ENCODE measurements at places on chromosomes 5 and 9.

- no peak for DNase-seq
Observed at GRCh38 chr5:147359101-147359500, 124.3 kb downstream of the STK32A start.

DNA sequence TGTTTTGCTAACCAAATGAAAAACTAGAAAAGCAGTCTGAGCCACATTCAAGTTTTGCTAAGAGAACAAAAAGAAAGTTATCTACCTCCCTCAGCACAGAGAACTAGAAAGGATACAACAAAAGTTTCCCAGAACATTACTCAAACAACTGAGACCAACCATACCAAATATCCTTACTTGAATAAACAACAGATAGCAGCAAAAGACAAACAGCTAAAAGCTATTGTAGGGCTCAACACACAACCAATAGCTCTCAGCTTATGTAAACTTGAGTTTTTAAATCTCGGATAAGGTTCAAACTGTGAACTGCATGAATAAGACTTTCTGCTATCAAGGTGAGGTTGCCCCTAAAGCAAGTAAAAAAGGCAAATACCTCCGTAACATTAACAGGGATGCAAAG lies 3.5 kb downstream of the EPB41L4A start:
- no peak for DNase-seq

DNA sequence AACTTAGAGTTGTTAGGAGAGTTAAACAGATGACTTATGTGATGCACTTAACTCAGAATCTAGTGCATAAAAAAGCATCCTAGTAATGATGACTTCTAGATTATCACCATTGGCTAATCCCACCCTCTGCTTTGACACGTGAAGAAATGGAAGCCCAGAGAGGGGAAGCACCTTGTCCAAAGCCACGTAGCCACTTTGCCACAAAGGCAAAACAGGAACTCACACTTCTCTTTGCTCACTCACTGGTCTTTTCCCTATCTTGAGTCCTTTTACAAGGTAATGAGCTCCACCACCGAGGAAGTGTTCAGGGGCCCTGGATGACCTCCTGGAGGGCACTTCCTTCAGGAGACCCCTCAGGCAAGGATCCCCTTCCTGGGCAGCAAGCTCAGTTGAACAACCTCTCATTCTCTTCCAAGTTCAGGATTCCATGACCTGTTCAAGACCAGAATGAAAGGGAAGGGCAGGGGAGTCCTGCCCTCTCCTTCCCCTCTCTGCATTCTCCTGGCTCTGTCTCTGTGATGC lies 89.7 kb downstream of the HRH2 start:
- DNase-seq = no peak

DNA sequence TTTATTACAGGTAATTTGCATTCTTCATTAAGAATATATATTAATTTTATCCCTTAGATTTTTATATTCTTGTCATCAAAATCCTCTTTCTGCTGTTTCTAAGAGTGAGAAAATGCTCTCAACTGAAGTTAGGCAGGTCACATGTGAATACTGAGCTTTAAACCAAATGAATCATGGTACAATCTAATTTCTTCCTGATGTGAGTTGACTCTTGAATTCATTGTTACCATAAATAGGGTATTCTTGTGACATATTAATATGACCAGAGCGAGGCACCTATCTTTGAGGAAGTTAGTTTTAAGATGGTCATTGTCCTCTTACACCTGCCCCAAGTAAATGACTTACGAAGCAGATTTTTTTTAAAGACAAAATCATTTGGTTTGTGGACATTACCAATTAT lies 17.4 kb downstream of the C9orf85 start:
- DNase-seq = no peak

DNA sequence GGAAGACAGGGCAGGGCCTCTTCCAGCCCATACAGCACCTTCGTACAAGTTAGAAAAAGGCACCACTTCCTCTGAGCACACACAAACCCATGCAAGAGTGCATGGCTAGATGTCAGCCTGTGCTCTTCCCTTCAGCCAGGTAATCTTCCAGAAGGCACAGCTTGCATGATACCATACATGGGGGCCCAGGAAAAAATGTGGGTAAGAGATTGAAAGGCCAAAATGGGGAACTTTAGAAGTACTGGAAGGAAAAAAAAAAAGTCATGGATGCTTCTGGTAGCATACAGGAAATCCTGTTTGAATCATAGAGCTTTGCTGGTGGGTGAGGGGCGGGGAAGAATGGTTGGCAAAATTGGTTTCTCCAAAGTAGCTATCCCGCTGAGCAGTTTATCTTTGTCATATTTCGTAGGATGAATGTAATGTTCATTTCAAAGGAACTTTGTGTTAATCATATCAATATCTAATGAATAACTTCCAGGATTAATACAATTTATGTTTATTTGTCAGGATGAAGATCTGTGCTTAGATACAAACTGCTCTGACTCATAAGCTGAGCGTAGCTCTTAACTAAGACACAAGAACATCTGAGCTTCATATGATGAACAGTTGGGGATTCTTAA lies 78.2 kb upstream of the MAP3K1 start:
- DNase-seq = no peak

DNA sequence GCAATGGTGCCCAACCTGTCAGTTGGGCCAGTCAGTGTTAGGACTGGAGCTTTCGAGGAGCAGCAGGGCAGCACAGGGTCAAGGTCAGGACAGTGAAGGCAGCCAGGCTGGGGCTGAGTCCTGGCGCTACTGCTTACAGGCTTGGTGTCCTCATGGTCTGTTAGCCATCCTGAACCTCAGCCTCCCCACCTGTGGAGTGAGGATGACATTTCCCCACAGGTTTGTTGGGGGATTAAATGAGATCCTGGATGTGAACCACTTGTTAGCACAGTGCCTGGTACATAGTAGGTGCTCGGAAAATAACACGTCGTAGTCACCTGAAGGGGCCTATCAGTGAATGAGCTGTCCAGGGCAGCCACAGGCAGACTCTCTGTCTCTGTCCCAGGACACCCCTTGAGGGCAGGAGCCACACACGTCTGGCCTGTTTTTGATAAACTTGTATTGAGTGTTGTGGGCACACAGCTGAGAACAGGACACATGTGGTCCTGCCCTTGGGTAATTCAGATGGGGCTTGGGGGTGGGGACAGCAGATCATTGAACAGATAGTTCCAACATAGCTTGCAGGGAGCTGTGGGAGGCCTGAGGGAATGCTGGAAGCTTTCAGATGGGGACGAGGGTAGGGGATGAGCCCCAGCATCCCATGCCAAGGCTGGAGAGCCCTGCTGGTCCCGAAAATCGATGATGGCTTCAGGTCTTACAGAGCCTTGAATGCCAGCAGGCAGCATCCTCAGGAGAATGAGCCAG lies 69.3 kb downstream of the AMBP start:
- no peak for DNase-seq

GRCh38 chr5:56328753-56329560 lies 95.8 kb upstream of the ANKRD55 start:
- DNase-seq = no peak

DNA sequence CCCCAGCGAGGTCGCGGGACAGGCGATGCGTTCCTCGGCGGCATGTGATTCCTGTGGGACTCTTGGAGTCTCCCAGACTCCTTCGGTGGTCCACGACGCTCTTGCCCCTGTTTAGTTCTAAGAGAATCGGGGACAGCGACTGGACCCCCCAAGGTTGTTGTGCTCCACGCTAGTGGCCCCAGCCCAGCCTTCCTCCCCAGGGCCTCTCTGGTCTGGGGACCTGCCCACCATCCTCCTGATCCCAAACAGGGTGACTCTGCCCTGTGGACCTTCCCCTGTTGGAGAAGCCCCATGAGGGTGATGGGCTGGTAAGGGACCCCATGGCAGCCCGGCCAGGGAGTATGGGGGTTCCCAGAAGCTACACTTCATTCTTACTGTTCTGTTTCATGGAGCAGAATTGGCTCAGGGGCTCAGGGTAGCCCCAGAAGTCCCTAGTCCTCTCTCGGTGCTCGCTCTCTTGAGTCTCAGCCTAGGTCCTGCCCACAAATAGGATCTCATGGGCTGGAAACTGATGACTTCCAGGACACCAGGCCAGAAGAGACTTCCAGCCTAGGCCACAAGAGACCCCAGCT lies 880 bp downstream of the CARD19 start:
- DNase-seq = no peak

DNA sequence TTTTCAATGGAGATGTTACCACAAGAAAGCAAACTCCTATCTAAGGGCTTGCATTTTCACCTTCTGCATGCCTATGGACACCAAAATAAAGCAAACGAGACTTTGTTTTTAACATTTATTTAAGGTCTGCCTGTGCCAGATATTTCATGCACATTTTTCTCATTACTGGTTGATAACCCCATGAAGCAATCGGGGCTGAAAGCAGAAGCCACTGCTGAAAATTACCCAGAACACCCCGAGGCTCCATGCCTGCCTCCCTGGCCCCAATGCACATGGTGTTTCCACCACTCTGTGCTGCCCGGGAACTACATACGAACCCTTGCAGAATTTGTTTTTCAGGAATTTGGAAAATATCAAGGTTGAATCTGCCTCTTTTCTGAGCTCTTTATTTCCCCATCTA lies 240.1 kb downstream of the NR2F1-AS1 start:
- DNase-seq = no peak

GRCh38 chr5:122902263-122902662 lies 56.9 kb downstream of the SNX24 start:
- no peak for DNase-seq

DNA sequence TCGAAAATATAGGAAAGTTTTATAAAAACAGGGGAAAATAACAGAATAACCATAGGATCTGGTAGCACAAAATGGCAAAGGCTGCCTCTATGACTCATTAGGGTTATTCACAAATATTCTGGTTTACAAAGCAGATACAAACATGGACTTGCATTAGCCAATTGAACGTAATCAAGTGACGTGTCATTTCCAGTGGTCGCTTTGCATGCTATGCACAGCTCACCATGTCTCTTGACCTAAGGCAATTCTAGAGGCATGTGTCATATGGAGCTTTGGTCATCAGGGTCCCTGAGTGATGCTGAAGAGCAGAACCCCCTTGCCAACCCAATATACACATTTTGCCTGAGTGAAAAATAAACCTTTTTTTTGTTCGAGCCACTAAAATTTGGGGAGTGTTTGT lies 158.8 kb downstream of the TMEM161B start:
- DNase-seq = no peak

- DNase-seq = no peak
Observed at GRCh38 chr9:89032173-89032572, 40.9 kb downstream of the S1PR3 start.

- no peak for DNase-seq
Observed at GRCh38 chr5:4387290-4387689, 752.8 kb upstream of the ADAMTS16 start.

DNA sequence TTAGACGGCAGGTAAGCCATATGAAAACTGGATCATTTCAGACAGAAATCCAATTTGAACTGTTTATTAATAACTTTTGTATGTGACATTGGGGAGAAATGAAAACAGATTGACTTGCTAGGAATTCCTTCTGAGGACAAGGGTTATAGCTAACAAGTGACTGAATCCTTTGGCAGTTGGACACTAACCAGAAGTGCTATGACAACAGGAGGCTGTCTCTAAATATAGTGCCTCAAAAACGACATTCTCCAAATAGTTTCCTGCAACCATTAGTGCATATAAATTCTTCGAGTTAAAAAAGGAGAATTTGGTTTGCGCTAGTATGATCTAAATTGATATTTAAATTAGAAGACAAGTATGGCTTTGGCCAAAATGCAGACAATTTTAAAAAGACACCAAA lies 338.6 kb downstream of the PTPRD start:
- no peak for DNase-seq

DNA sequence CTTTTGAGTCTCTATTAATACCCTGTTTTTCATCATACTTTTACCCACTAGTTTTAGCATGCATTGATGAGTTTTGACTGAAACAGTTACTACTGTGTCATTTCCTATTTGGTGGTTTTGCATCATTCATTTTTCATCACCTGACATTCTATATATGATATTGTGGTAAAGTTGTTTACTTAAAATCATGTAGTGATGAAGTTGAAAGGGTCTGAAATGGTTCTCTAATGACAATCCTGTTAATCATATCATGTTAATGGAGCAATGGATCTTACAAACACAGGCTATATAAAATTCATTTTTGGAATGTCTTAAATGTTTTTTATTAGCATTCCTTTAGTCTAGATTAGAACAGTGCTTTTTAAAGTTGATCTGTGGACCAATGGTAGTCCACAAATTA lies 84.1 kb downstream of the ERBIN start:
- no peak for DNase-seq

DNA sequence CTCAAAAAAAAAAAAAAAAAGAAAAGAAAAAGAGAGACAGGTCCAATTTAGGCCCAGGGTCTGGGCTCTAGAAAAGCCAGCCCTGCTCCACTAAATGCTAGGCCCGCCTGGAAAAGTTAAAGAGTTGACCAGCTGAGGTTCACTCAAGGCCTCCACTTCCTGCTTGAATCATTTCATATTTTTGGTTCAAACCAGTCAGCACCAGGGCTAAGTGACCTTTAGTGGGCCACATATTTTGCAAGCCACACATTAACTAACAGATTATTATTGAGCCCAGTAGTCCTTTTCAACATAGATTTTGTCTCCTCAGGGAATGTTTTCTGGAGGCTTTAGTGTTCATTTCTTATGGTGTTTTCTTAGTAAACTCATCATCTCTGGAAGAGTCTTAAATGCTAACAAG lies 156.6 kb downstream of the TLR4 start:
- DNase-seq = no peak

GRCh38 chr5:139140591-139141071 lies 57.5 kb downstream of the SIL1 start:
- DNase-seq = no peak

DNA sequence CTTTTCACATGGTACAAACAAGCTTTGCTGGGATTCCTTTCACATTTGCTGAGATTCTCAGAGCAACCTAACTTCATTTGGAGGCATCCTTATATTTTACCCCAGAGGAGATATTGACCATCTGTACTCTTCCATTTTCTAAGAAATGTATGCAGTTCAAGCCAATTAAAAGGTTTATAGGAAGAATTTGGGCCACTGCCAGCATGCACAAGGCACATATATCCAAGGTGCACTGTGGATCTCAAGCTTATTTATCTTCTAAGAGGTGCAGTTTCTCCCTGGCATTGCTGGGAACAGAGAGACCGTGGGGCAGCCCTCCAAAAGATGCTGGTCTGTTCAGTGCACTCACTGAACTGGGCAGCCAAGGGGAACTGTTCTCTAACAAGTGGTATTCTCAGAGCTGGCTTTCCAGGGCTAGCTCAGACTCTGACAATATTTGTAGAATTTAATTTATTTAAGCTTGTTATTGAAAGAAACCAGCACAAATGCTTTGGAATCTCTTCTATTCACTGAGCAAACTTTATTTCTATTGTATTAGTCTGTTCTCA lies 213.3 kb downstream of the TENT4A start:
- no peak for DNase-seq

- no peak for DNase-seq
Observed at GRCh38 chr5:80071510-80072021, 36.4 kb downstream of the THBS4 start.

Data from hippocampal formation (tissue), 2 donors.